Gastroesophageal sphincter (tissue), 4 donors: ENCODE measurements at places on chromosomes 2 and 18.
A peak's percentile ranks its signal among the peaks of the same experiment; 100 is the strongest.

GRCh38 chr2:55885127-55885943 lies 38.2 kb downstream of the EFEMP1 start:
- ATAC-seq, result peak; percentile 85

- ATAC-seq, result no peak
These were observed 27.3 kb upstream of the GPR17 start for GRCh38 chr2:127618551-127619202.

DNA sequence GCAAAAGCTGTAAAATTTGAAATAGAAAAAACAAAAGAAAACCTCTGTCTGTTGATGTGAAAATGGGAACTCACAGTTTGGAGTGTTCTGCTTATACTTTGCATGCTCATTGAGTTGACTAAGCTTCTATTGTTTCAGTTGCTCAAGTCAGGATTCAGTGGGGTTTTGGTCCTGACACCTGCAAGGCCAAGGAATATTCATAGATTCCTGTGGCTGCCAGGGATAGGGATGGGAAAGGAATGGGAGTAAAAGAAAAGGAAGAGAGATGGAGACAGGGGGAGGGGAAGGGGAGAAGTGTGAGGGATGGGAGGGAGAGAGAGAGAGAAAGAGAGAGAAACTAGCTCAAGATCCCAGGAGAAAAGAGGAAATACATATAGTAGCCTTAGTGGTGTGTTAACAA lies 1.3 kb downstream of the CPS1 start:
- no peak for ATAC-seq

DNA sequence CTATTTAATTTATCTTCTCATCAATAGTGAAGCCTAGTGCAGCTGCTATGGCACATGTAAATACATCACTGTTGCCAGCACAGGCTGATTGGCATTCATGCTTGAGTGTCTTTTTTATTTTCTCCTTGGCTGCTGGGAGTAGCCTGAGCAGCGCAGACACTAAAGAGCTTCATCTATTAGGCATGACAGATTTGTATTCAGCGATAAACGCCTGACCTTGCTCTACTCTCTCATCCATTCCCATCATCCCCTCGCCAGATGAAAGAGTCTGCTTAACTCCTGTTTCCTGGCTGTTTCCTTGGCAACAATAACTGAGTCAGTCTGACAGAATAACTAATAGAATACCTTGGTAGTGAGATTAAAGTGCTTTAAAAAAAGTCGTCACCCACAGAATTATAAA lies 753.6 kb downstream of the DCC start:
- ATAC-seq, result no peak

DNA sequence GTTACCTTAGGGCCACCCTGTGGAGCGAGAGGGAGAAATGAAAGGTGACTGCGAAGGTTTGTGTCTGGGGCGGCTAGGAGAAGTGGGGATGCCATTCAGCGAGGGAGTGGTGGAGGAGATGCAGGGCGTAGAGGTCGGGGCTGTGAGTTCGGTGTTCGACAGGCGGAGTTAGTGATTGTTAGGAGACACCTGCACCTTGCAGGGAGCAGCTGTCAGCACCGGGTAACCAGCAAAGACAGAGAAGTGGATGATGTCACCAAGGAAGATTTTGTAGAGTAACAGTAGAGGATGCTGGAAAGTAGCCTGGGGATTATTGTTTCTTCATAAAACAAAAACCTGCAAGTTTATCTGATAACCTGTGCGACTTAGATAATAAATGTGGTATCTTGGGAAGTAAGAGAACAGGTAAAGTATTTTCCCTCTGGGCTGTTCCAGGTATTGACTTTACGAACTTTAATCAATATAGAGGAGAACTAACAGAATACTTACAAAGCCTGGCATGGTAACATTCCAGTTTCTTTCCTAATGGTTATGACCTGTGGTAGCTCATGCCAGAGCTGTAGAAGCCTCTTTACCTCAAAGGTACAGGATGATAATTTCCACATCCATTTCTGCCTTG lies 63.8 kb downstream of the SPTBN1 start:
- ATAC-seq, result no peak

GRCh38 chr18:7417727-7418126 lies 149.4 kb upstream of the PTPRM start:
- ATAC-seq, result no peak

DNA sequence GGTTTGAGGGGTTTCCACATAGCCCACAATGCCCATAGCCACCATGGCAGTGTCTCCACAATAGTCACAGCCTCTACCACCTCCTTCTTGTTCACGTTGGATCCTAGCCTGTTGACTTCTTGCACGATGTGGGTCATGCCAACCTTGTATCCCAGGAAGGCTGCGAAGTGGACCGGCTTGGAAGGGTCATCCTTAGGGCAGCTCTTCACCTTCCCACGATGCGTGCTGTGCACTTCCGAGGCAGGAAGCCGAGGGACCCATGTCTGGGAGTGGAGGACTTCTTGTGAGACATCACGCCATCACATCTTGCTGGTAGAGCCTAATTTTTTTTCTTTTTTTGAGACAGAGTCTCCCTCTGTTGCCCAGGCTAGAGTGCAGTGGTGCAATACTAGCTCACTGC lies 144.6 kb upstream of the ASB18 start:
- no peak for ATAC-seq

GRCh38 chr2:11993749-11994148 lies 247.3 kb downstream of the LPIN1 start:
- ATAC-seq, result no peak

- ATAC-seq, result no peak
These were observed 241.5 kb upstream of the GCFC2 start for GRCh38 chr2:75952173-75952572.

GRCh38 chr2:27461118-27461517 lies 18.9 kb downstream of the KRTCAP3 start:
- no peak for ATAC-seq

DNA sequence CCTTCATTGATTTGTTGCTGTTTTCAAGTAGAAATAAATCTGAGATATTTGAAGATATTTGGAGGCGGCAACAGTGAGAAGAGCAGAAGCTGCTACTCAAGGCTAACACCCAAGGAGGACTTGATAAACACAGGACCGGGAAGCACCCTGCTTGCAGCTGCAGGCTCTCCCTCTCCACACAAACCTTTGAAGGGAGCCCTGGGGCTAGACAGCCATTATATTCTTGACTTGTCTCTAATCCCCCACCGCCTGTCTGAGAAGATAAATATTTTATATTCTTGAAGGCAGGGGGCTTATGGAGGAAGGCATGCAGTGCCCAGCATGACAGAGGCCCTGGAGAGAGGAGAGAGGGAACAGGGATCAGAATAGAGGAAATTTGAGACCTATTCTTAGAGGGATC lies 50.9 kb upstream of the SMAD2 start:
- ATAC-seq, result no peak

DNA sequence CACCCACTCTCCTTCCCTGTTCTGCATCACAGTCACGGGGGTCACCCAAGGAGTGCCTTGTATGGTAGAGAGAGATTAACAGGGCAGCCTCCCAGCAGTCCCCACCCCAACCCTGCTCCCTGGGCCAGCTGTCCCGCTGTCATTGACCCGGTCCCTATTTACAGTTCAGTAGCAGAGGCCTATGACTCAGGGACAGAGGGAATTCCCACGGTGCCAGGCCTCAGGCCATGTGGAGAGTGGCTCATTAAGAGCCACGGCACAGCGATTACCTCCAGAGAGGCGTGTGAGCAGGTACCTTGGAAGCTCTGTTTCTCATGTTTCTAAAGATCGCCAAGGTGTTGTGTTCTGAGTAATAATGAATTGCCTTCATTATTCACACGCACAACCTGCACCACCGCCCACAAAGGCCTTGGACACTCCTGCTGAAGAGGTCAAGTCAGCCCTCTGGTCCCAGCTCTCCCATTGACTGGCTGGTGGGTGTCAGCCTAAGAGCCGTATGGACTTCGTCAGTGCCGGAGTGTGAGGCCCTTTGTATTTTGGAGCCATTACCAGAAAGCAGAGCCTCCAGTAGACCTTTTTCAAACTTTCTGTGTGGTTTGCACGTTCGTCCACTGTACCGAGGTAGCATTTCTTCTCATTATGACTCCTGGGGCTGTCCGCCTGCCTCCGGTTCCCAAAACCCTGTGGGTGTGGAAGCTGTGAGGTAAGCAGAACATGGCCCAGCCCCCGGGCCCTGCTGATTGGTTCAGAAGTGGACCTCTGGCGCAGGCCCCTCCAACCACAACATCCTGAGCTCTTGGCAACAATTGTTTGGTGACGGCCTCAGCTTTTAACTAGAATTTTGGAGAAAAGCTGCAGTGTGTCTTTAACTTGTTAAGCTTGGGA lies 47.0 kb downstream of the SERTAD2 start:
- peak; percentile 92 for ATAC-seq

DNA sequence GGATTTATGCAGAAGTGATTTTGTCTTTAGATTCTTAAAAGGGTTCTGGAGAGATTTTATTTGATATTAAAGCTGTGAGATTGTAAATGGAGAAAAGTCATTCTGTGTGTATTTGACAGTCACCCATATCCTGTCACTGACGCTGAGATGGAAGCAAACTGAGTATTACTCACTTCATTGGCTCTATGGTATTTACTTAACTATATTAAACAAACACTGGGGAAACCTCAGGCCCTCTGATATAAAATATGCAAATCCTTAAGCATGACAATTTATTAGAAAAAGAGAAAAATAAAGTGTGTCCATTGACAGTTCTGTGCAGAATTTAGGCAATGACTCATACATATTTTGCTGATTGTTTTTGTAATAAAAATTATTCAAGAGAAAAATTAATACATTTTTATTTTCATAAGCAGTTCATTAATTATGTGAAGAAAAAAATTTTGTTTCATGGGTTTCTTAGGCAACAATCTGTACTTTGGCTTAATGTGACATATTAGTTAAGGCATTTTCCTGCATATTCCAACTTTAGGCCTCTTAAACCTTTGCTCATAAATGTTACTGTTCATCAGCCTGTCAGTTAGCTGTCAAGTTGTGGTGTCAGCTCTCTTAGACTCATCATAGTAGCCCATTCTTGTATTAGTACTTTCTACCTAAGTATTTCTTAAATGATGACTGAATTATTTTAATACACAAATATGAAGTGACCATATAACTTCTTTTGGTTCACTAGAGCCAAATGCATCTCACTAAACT lies 99.9 kb downstream of the PARD3B start:
- no peak for ATAC-seq

- ATAC-seq, result no peak
These were observed 74.6 kb downstream of the AGAP1 start for GRCh38 chr2:235568431-235568830.

DNA sequence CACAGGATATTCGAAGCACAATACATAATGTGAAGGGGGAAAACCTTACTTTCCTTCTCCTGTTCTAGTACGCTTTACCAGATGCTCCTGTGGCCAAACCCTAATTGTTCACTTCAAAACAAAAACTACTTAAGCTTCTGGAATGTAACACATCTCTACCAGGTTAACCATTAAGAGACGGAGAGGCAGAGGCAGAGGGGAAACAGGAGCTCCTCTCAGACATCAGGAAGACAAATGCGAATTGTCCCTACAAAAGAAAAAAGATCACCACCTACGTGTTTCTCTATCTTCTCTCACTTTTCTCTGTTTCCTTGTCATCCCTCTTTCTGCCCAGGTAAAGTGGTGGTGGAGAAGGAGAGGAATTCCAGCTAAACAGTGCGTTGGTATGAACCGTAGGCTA lies 266.8 kb downstream of the NRXN1 start:
- ATAC-seq, result no peak

DNA sequence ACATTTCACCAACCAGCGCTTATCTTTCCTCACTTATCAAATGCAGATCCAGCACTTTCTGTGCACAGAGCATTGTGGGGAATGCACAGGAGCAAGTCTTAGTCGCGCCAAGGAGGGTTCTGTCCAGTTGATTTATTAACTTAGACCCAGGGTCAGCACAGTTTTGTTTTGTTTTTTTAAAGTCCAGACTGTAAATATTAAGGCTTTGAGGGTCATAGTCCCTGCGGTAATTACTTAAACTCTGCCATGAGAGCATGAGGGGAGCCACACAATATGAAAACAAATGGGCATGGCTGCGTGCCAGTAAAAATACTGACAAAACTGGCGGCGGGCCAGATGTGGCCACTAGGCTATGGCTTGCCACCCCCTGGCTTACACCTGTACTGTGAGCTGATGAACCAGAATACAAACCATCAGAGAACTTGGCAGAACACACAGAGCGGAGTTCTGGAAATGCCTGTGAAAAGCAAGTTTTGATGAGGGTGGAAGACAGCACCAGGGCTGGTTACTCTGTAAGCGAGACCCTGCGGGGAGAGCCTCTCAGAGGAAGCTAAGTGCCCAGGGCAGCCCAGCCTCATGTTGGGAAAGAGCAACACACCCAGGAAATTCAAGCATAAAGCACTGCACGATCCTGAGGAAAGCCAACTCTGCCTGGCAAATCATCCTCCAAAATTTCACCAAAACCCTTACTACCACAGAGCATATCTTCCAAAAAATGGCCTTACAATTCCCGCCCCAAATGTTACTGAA lies 43.6 kb downstream of the L3MBTL4 start:
- ATAC-seq, result no peak

- ATAC-seq, result no peak
These were observed 1142.1 kb downstream of the DPP10 start for GRCh38 chr2:115584507-115584906.

DNA sequence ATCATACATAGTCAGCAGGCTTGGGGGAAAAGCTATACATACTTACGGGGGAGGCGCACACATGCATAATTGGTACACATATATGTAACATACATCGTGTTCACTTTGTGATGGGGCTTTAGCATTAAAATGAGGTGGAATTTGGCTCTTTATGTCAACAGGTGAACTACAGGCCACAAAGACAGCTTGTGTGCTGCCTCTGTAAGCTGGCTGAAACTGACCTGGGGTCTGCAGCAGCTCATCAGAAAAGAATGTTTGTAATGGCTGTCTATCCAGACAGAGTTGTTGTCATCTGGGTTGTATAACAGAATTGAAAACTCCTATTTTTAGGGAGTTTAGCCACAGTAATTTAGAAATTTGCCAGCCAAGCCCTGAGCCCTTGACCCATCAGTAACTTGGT lies 4.7 kb upstream of the KCNG3 start:
- no peak for ATAC-seq

- no peak for ATAC-seq
These were observed 372.8 kb upstream of the UBE2E3 start for GRCh38 chr2:180607514-180608049.

DNA sequence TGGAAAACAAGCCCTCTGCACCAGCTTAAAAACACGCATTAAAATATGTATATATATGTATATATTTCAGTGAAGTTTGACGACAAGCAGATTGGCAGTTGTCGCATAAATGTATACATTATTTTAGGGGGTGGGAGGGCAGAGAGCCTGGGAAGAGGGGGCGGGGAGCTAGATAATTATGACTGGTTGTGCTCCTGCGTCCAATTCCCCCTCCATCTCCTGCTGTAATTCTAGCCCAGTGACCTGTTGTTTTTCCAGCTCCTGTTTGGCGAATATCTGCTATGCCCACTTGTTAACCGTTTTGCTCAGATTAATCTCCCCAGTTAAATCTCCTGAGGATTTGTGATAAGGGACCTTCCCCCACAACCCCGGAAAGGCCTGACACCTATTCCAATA lies 656 bp downstream of the UNC80 start:
- no peak for ATAC-seq

DNA sequence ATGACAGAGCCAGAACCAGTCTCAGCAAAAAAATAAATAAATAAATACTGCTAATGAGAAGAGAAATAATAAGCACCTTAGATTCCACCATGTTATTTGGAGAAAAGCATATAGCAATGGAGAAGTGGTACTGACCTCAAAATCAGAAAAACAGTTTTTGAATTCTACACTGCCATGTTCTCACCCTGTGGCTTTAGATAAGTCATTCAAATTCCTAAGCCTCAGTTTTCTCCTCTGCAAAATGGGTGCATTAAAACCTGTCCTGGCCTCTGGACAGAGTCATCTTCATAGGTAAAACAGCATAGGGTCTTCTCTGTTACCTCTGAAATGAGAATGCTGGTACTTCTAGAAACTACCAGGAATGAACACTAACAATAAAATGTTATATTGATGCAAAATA lies 62.2 kb upstream of the RMP24 start:
- ATAC-seq, result no peak
